Lung (tissue), 17 donors: ENCODE measurements at places on chromosomes 7 and 10. TPM values are rescaled to one million over a fixed set of nuclear protein-coding genes. Genes with fewer than 3 reads are reported as not detected.

DNA sequence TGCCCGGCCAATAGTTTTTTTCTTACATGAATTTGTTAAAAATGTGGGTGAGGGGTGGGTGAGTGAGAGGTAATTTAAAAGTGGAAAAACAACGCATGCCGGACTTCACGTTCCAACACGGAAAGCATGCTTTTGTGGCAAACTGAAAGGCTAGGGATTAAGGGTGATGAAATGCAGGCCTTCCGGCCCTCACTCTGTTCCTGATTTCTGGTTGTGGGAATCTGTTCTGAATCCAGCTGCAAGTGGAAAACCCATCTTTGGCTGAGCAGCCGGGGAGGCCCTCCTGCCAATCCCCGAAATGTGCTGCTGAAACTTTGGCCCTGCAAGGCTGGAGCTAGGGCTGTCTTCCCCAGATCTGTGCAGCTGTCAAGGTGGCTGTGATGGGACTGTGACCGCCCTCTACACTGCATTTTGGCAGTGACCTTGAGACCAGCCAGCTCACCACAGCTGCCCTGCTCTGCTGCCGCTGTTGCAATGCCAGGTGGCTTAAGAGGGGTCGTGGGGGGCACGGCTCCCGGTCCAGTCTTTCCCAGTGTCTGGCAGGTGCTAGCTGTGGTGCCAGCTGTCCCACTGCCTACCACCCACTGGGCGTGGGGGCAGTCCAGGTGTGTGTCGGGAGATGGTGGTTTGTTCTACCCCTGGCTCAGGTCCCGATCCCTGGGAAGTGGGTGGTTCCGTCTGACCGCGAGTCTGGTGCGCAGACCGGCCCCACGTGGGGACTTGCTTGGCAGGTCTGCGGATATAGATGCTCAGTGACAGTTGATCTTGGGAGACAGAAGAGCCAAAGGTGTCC, 39.0 kb downstream of the TET1 start:
- DNase-seq, result peak; percentile 41

GRCh38 chr10:122141821-122142640, 129.1 kb upstream of the BTBD16 start:
- DNase-seq, result no peak

USP6NL gene
- 8.0 TPM for polyA plus RNA-seq

OR2A14 gene
- not detected for polyA plus RNA-seq

FAM221A gene
- polyA plus RNA-seq, result 9.5 TPM

DNA sequence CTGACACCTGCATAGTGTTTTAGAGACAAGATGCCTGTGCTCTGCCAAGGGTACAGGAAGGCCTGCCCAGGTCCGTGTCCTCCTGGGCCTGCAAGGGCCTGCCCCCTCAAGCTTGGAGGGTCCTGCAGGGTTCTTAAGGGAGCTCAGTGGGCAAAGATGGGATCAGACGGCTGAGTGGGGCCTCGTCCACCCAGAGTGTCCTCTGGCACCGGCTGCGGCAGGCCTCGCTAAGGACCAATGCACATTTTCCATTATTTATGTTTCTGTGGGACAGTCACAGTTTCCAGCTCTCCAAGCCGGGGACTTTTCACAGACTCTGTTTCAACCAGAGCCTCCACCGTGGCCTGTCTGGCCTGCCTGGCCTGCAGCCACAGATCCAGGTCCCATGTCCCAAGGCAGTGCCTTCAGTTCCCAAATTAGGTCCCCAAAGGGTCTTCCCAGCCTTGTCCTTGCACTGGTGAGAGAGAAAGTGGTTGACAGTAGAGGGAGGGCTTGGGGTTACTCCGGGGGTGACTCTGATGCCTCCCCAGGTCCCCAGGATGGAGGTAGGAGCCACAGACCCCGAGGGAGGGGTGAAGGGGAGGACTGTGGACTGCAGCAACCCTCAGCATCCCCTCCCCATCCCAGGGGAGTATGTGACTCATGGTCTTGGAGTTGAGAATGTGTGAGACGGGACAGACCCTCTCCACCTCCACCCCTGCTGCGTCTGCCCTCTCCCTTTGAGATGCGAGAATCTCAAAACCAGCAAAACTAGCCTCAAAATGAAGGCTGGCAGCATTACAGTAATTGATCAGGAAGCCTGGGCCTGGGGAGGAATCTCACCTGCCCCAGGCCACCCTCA, 14.8 kb downstream of the MYL10 start:
- no peak for DNase-seq

DNA sequence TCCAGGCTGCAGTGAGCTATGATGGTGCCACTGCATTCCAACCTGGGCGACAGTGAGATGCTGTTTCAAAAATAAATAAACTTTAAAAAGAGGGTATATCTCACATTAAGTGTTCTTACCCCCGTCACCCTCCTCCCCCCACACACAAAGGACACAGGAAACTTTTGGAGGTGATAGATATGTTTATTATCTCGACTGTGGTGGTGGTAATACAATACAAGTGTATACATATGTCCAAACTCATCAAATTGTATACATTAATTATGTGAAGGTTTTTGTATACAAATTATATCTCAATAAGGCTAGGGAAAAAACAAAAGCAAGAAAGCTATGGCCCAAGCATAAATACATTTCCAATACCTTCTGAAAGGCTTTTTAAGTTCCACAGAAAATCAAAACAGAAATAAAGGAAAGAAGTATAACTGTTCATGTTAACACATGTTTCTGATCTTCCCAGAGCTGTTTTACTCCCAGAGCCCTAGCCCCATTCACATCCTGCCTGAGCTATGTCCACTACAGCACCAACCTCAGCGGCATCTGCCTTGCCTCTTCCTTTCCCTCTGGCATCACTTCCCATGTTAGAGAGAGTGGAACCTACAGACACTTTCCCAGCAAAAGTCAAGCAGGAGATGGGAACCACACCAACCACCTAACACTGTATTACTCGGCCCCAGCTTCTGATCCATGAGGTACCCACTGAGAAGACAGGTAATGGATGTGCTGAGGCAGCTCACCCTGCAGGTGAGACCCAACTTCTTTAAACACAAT, 48.1 kb downstream of the SGMS1 start:
- DNase-seq, result no peak

DNA sequence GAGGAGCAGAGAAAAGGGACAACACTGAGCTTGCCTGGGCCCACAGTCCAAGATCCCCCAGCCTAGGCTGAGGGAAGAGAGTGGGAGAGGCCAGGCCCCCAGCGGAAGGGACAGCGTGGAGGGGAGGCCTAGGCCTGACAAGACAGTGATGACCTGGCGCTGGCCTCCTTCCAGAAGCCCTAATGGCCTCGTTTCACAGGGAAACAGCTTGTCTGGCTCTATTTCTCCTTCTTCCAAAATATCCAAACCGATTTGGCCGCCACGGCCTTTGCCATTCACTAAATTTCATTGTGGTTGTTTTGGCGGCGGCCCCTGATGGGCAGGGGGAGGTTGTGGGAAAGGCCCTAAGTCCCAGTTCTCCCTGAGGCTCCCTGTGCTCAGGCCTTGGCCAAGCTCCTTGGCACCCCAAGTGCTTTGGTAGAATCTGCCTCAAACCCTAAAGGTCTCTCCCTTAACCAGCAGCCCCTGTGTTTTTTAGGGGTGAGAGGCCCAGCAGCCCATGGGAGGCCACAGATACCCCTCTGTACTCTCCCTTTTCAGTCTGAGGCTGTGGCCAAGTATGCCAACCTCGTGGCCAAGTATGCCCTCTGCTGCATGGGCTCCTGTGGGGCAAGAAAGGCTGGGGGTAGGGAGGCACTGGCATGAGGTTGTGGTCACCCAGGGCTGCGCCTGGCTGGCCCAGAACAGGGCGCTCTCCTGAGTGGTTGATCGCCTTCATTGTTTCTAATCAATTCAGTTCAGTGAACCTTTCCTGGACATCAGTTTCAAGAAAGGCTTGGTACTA, 37.3 kb downstream of the PAX2 start:
- peak; percentile 73 for DNase-seq

DNA sequence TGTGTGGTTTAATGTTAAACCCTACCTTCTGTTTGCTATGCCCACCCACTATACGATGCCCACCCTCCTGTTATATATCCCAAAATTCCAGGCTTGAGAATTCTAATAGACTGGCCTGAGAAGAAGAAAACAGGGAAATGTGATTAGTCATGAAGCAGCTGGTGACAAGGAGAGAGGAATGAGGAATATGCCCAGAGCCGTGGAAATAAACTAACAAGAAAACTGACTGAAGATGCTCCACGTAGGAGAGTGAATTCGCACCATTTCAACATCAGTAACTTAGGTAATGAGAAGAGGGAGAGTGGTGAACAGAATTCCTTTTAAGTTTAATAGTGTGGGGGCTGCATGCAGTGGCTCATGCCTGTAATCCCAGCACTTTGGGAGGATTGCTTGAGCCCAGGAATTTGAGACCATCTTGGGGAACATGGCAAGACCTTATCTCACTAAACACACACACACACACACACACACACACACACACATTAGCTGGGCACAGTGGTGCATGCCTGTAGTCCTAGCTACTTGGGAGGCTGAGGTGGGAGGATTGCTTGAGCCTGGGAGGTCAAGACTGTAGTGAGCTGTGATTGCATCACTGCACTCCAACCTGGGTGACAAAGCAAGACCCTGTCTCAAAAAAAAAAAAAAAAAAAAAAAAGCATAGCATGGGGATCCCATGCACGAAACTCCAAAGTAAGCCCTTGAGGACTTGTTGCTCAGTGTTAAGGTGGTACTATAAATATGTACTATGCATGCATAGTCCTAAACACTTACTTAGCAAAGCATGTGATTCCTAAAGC, 16.1 kb upstream of the SYPL1 start:
- no peak for DNase-seq

- DNase-seq, result peak; percentile 60
Observed at GRCh38 chr7:5671046-5671445, 110.4 kb downstream of the RNF216 start.

DEPP1 gene
- 91.9 TPM for polyA plus RNA-seq

- no peak for DNase-seq
Observed at GRCh38 chr10:32328499-32328898, 18.5 kb downstream of the EPC1 start.

DNA sequence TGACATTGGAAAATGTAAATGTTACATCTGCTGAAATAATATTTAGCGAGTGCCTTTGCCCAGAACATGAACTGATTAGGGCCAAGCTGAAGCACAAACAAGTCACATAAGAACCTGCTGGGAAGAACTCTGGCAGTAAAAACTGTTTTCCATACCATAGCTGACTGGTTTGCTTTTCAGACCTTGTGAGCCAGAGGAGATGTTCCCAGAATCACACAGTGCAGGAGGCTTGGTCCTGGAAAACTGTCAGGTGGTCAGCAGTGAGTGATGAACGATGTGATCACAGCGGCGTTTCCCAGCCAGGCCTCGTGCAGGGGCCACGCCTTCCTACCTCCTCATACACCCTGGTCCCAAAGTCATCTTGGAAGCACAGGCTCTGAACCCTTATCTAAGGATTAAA, 164.2 kb upstream of the EEPD1 start:
- DNase-seq, result peak; percentile 33

DNA sequence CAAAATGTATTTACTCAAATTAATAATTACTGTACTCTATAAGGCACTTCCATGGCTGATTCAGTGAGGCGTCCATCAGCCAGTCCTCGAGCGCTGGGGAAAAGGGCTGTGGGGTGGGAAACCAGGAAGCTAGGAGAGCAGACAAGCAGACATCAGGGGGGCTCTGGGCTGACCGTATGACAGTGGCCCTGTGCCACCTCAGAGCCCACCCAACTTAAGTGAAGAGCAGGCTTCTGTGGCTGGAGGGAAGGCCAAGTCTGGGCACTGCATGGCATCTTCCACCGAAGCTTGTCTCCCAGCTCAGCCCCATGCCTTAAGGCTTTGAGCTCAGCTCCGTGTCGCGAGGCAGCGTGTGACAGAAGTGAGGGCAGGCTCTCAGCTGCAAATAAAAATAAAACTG, 464.5 kb upstream of the ZMIZ1 start:
- no peak for DNase-seq

DNA sequence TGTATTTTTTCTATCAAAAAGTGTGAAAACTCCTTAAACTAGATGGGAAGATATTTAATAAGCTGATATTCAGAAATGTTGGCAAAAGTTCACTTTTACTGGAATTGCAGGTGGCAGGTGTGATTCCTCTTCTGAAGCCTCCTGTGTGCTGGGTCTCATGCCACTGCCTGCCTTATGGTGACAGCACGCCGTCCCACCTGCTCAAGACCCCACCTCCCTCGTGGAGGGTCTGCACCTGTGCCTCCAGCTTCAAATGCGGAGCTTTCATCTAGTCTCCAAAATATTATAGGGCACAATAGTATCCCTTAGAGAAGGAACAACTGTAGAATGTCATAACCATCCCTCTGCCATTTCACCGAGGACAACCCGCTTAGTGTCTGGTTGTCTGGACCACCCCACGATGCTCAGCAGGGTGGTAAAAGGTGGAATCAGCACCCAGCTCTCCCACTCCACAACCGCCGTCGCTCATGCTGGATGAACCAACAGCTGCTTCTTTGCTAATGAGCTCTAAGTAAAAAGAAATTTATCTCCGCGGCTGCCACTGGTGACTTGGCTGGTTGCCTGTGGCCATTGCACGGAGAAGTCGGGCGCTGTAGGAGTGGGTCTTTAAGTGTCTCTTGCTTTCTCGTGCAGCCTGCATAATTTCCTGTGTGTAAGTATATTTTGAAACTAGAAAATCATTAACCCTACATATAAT, 119.3 kb upstream of the TCERG1L start:
- peak; percentile 59 for DNase-seq

DOCK4 gene
- polyA plus RNA-seq, result 18.7 TPM

PPP1R9A gene
- polyA plus RNA-seq, result 2.2 TPM

CDK1 gene
- 4.4 TPM for polyA plus RNA-seq

GRCh38 chr7:155702616-155703015, 58.2 kb downstream of the RBM33 start:
- DNase-seq, result no peak

HOXA11 gene
- not detected for polyA plus RNA-seq

- DNase-seq, result no peak
Observed at GRCh38 chr10:102066399-102067088, 1.4 kb downstream of the HPS6 start.

GRCh38 chr7:29955799-29956486, 33.7 kb downstream of the SCRN1 start:
- DNase-seq, result no peak

GRCh38 chr10:84392181-84392580, 63.8 kb downstream of the CCSER2 start:
- no peak for DNase-seq

GRCh38 chr7:111980725-111981124, 225.5 kb downstream of the DOCK4 start:
- DNase-seq, result peak; percentile 19

GRCh38 chr10:6119962-6120361, 31.1 kb downstream of the RBM17 start:
- DNase-seq, result no peak

DNA sequence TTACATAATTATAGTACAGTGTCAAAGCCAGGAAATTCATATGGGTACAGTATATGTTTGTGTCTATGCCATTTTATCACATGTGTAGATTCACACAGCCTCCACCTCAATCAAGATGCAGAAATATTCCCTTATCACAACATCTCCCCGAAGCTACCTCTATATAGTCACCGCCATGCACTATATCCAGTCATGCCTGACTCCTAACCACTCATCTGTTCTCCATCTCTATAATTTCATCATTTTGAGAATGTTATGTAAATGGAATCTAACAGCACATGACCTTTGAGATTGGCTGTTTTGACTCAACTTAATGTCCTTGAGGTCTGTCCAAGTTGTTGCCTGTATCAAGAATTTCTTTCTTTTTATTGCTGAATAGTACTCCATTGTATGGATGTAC, 22.3 kb upstream of the SLC25A13 start:
- no peak for DNase-seq

FIS1 gene
- 150 TPM for polyA plus RNA-seq

CTNNA3 gene
- polyA plus RNA-seq, result 0.16 TPM

NEURL1 gene
- 2.0 TPM for polyA plus RNA-seq

GRCh38 chr7:114567416-114567815, 152.8 kb downstream of the FOXP2 start:
- no peak for DNase-seq

HGF gene
- 6.6 TPM for polyA plus RNA-seq

PRR15 gene
- 7.0 TPM for polyA plus RNA-seq

CRYGN gene
- not detected for polyA plus RNA-seq

- no peak for DNase-seq
Observed at GRCh38 chr7:30604901-30605300, 10.2 kb downstream of the GARS1 start.
